Upper lobe of right lung (tissue), 1 donor: ENCODE measurements at places on chromosomes 16 and 17. TPM values are rescaled to one million over a fixed set of nuclear protein-coding genes. Genes with fewer than 3 reads are reported as not detected.
A peak's percentile ranks its signal among the peaks of the same experiment; 100 is the strongest.

DNA sequence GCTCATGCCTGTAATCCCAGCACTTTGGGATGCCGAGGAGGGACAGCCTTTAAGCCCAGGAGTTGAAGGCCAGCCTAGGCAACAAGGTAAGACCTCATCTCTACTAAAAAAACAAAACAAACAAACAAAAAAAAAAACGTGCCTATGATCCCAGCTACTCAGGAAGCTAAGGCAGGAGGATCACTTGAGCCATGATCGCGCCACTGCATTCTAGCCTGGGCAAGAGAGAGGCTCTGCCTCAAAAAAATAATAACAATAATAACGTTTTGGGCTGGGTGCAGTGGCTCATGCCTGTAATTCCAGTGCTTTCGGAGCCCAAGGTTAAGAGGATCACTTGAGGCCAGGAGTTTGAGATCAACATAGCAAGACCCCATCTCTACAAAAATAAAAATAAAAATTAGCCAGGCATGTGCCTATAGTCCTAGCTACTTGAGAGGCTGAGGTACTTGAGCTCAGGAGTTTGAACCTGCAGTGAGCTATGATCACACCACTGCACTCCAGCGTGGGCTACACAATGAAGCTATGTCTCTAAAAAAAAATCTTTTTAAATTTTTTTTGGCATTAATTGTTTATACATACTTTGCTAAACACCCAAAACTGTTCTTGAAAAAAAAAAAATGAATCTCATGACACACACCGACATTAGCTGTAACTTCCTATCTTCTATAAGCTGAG is 3.3 kb downstream of the PHLPP2 start:
- H3K4me3 ChIP-seq, result no peak overlapping the region
- H3K27ac ChIP-seq, result no peak overlapping the region
- H3K27me3 ChIP-seq, result no peaks in the 10 kb centered on the region
- H3K36me3 ChIP-seq, result no peaks in the 10 kb centered on the region
- H3K4me1 ChIP-seq, result peaks cover 13% of the 10 kb centered on the region

GRCh38 chr16:87765473-87765775 is 362 bp downstream of the KLHDC4 start:
- peaks cover 15% of the 10 kb centered on the region for H3K36me3 ChIP-seq
- peak overlapping the region; percentile 94 for H3K27ac ChIP-seq
- peak overlapping the region; percentile 97 for H3K4me3 ChIP-seq
- no peaks in the 10 kb centered on the region for H3K27me3 ChIP-seq
- peaks cover 16% of the 10 kb centered on the region for H3K4me1 ChIP-seq

DNA sequence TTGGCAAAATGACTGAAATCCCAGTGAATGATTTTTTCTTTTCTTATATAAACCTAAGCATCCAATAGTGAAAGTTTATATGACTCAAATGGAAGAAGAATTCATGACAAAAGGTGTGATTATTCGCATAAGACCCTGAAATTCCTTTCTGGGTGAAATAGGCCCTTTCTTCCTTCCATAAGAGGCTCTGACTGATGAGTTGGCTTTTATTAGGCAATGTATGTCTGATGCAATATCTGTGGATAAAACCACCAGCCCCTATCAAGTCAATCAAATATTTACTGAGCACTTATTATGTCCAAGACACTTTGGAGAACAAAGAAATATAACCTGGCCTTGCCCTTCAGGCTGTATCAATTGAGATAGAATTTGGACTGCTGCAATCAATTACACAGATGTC is 316.6 kb downstream of the CDH13 start:
- H3K36me3 ChIP-seq, result no peaks in the 10 kb centered on the region
- H3K27ac ChIP-seq, result no peak overlapping the region
- DNase-seq, result no peak
- H3K4me3 ChIP-seq, result no peak overlapping the region
- no peaks in the 10 kb centered on the region for H3K4me1 ChIP-seq
- no peaks in the 10 kb centered on the region for H3K27me3 ChIP-seq

- DNase-seq, result no peak
- no peak overlapping the region for H3K27ac ChIP-seq
- H3K36me3 ChIP-seq, result no peaks in the 10 kb centered on the region
- H3K4me3 ChIP-seq, result no peak overlapping the region
- peaks cover 40% of the 10 kb centered on the region for H3K27me3 ChIP-seq
These were observed 12.0 kb downstream of the TBX21 start for GRCh38 chr17:47745037-47745380.

GRCh38 chr17:29147682-29148081 is 32.5 kb downstream of the MYO18A start:
- no peaks in the 10 kb centered on the region for H3K36me3 ChIP-seq
- no peak overlapping the region for H3K4me3 ChIP-seq
- DNase-seq, result no peak
- no peaks in the 10 kb centered on the region for H3K27me3 ChIP-seq
- H3K4me1 ChIP-seq, result peaks cover 43% of the 10 kb centered on the region

DNA sequence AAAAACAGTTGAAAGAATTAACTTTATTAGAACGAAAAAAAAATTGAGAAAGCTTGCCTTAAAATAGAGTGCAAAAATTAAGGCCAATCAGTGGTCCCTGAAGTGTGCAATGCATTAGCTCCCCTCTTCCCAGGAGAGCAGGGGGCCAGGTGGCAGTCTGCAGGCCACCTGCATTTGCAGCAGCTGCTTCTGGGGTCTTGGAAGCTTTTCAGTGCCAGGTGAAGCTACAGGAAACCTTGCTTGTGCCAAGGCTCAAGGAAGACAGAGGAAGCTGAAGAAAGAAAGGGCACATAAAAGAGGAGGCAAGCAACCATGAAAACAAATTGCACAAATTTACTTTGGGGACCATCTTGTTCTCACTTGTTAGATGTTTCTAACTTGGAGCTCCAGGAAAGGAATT is 50.5 kb upstream of the MTMR4 start:
- H3K4me1 ChIP-seq, result peaks cover 2% of the 10 kb centered on the region
- no peaks in the 10 kb centered on the region for H3K27me3 ChIP-seq
- no peak overlapping the region for H3K27ac ChIP-seq
- H3K4me3 ChIP-seq, result no peak overlapping the region
- DNase-seq, result no peak

DNA sequence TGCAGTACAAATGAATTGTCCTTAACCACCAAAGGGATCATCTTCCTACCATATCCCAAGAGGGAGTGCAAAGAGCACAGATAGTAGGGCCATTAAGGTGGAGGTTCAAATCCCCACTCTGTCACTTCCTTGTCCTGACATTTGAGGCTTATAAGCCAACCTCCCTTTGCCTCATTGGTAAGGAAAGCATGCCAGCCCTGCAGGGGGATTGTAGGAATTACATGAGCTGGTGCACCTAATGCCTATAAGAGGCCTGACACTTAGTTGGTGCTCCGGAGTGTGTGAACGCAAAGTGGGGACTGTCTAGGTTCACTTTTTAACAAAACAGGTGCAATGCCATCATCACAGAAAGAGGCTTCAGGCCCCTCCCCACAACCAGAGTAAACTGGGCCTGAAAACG is 374.4 kb downstream of the SNX29 start:
- no peaks in the 10 kb centered on the region for H3K27me3 ChIP-seq
- H3K4me3 ChIP-seq, result no peak overlapping the region
- peaks cover 7% of the 10 kb centered on the region for H3K4me1 ChIP-seq
- H3K36me3 ChIP-seq, result no peaks in the 10 kb centered on the region

DNA sequence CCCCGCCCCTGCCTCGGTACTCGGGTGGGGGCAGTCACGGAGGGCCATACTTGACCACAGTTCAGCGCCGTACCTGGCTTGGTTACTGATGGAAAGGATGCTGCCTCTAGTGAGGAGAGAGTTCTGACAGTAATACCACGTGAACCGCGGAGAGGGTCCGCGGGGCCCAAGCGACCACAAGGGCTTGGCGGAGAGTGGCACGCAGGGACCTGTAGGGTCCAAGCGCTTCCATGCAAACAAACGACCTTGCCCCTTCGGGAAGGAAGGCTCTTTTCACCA is 9.2 kb downstream of the KDM6B start:
- peaks cover 41% of the 10 kb centered on the region for H3K4me1 ChIP-seq
- peaks cover 32% of the 10 kb centered on the region for H3K36me3 ChIP-seq
- DNase-seq, result no peak
- peak overlapping the region; percentile 97 for H3K27ac ChIP-seq

DNA sequence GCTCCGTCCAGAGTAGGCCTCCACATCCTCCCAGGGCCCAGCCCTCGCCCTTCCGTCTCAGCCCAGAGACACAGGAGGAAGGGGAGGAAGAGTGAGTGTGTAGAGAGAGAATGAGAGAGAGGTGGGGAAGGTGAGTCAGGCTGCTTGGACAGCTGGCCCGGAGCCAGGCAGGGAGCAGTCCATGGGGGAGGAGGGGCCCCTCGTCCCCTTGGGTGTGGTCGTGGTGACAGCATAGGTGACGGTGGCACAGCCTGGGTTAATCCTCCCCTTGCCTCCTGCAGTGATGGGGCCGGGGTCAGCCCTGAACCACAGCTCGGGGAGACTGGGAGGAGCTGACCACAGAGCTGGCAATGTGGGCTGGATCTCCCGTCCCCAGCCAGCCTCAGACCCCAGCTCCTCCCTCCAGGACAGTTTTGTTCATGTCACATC is 36.5 kb downstream of the FA2H start:
- no peaks in the 10 kb centered on the region for H3K27me3 ChIP-seq
- H3K27ac ChIP-seq, result no peak overlapping the region
- DNase-seq, result no peak
- H3K36me3 ChIP-seq, result no peaks in the 10 kb centered on the region
- no peaks in the 10 kb centered on the region for H3K4me1 ChIP-seq

GRCh38 chr17:61478026-61478789 is 26.0 kb downstream of the TBX4 start:
- no peaks in the 10 kb centered on the region for H3K4me1 ChIP-seq
- peak; percentile 30 for DNase-seq
- no peaks in the 10 kb centered on the region for H3K36me3 ChIP-seq
- H3K27ac ChIP-seq, result no peak overlapping the region

GRCh38 chr16:48438414-48438813 is 53.2 kb upstream of the SIAH1 start:
- no peaks in the 10 kb centered on the region for H3K36me3 ChIP-seq
- DNase-seq, result no peak
- no peak overlapping the region for H3K27ac ChIP-seq

DNA sequence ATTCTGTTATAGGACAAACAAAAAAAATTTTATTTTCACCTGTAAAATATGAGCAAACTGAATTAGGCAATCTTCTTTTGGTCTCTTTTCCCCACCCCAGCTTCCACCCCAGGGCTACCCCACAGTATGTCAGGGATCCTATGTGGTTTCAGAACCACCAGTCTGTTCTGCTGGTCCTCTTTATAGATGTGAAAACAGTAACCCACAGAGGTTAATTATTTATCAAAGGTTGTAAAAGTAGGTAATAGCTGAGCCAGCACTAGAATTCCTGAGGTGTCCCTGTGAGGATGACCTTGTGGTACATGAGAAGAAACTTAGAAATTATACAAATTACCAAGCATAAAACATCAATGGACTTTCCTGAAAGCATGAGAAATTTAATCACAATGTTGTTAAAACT is 428.7 kb downstream of the CNTNAP4 start:
- no peaks in the 10 kb centered on the region for H3K36me3 ChIP-seq
- H3K27ac ChIP-seq, result no peak overlapping the region
- H3K4me3 ChIP-seq, result no peak overlapping the region
- H3K4me1 ChIP-seq, result no peaks in the 10 kb centered on the region

GRCh38 chr17:80901319-80901718 is 90.3 kb upstream of the CHMP6 start:
- H3K4me1 ChIP-seq, result peaks cover 4% of the 10 kb centered on the region
- H3K4me3 ChIP-seq, result no peak overlapping the region
- DNase-seq, result no peak

DNA sequence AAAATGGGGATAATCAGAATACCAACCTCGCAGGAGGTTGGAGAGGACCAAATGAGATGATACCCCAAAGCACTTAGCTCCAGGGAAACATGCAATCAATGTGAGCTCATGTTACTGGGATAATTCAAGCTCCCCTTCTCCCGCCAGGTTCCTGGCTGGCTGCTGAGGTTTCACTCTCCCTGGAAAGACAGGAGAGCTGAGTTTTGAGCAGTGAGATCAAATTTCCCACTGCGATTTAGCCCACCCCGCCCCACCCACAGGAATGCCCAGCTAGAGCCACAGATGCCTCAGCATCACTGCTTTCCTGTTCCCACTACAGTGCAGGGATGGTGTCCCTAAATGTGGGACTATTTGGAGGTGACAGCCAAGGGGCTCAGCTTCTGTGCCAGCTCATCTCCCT is 56.7 kb downstream of the ZNF423 start:
- H3K36me3 ChIP-seq, result no peaks in the 10 kb centered on the region
- no peaks in the 10 kb centered on the region for H3K27me3 ChIP-seq
- H3K4me1 ChIP-seq, result no peaks in the 10 kb centered on the region
- H3K4me3 ChIP-seq, result no peak overlapping the region
- no peak for DNase-seq
- H3K27ac ChIP-seq, result no peak overlapping the region

GRCh38 chr17:79878329-79878947 is 39.2 kb upstream of the CBX4 start:
- no peaks in the 10 kb centered on the region for H3K27me3 ChIP-seq
- H3K36me3 ChIP-seq, result no peaks in the 10 kb centered on the region
- H3K4me1 ChIP-seq, result no peaks in the 10 kb centered on the region
- no peak overlapping the region for H3K4me3 ChIP-seq
- no peak overlapping the region for H3K27ac ChIP-seq

DNA sequence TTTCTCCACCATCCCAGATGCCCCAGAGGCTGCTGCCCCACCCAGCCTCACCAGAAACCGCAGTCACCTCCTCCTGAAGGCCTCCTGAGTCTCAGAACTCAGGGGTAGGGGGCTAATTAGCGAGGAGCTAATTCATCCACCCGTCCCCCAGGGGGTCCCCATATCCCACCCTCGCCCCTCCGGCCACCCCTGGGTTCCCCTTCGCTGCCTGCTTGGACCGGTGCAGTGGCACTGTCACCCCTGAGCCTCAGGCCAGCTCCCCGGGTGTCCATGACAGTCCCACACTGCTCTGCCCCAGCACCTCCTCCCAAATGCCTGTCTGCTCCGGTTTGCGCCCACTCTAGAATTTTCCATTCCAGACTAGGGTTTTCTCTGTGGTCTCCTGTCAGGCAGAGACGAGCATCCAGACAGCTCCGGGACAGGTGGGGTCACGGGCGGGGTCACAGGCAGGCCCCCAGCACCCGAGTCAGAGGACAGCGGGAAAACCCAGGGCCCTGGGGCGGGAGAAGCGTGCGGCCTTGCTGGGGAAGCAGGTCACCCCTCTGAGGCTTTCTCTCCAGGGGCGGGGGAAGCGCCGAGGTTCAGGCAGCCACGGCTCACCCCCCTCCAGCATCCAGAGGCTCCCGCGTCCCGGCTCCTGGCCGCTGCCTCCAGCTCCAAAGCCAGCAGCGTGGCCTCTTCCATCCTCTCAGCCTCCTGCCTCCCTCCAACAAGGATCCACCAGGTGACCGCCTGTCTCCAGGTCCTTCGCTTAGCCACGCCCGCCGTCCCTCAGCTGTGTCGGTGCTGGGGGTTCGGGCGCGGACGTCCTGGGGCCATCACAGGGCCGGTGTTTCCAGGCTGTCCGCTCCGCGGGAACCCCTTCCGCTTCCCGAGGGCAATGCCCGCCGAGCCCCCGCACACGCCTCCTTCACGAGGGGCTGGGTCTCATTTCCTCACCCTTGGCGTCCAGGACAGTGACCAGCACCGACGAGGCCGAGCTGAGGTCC is 3.1 kb upstream of the PERCC1 start:
- no peak overlapping the region for H3K4me3 ChIP-seq
- H3K27me3 ChIP-seq, result no peaks in the 10 kb centered on the region
- no peak overlapping the region for H3K27ac ChIP-seq
- peak; percentile 63 for DNase-seq
- H3K4me1 ChIP-seq, result no peaks in the 10 kb centered on the region

GRCh38 chr16:79713609-79714309 is 113.2 kb upstream of the MAF start:
- H3K4me3 ChIP-seq, result no peak overlapping the region
- no peaks in the 10 kb centered on the region for H3K27me3 ChIP-seq
- no peak for DNase-seq
- no peak overlapping the region for H3K27ac ChIP-seq

The CTRB2 gene
- total RNA-seq, result 0.78 TPM

The CDR2 gene
- total RNA-seq, result 25.2 TPM

The KRT40 gene
- not detected for total RNA-seq

The MYL4 gene
- total RNA-seq, result 2.2 TPM

The CCL14 gene
- 110 TPM for total RNA-seq

The CLUH gene
- total RNA-seq, result 63.5 TPM
